ENCODE measurements at places on chromosomes 6 and 20.
A peak's percentile ranks its signal among the peaks of the same experiment; 100 is the strongest.

GRCh38 chr6:39887692-39888450, 46.4 kb downstream of the MOCS1 start:
- peak; percentile 95 for DNase-seq

- no peak for DNase-seq
These were observed 975 bp downstream of the BMP7 start for GRCh38 chr20:57265336-57265996.

DNA sequence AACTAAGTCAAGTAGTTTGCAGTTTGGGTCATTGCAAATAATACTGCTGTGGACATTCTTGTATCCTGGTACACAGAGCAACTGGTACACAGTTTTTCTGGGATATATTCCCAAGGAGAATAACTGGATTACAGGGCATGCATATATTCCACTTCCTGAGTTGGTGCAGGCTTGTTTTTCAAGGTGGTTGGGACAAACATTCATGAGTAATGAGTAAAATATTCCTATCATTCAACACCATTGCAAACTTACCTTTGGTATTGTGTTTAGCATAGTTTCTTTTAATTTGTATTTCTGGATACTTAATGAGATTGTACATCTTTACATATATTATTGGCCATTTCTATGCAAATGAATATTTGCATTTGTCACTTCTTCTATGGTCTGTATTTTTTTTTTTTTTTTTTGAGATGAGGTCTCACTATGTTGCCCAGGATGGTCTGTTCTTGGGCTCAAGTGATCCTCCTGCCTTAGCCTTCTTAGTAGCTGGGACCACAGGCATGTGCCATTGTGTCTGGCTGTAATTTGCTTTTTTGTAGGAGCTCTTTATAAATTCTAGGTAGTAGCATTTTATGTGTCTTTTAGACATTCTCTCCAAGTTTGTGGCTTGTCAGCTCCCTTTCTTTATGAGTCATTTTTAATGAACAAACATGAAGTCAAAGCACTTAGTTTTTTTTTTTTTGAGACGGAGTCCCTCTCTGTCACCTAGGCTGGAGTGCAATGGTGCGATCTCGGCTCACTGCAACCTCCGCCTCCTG, 158.7 kb downstream of the SOX4 start:
- DNase-seq = no peak

DNA sequence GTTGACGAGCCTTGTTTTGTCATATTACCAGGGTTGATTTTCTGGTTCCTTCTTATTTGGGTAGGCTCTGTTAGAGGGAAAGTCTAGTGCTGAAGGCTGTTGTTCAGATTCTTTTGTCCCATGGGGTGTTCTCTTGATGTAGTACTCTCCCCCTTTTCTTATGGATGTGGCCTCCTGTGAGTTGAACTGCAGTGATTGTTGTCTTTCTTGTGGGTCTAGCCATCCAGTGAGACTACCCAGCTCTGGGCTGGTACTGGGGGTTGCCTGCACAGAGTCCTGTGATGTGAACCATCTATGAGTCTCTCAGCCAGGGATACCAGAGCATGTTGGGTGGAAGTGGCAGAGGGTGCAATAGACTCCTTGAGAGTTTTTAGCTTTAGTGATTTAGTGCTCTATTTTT, 680.6 kb downstream of the RFPL4B start:
- no peak for DNase-seq

- no peak for DNase-seq
These were observed 14.3 kb downstream of the KIAA0319 start for GRCh38 chr6:24631671-24632070.

- no peak for DNase-seq
These were observed 210.2 kb downstream of the TMEM200A start for GRCh38 chr6:130575971-130576370.

DNA sequence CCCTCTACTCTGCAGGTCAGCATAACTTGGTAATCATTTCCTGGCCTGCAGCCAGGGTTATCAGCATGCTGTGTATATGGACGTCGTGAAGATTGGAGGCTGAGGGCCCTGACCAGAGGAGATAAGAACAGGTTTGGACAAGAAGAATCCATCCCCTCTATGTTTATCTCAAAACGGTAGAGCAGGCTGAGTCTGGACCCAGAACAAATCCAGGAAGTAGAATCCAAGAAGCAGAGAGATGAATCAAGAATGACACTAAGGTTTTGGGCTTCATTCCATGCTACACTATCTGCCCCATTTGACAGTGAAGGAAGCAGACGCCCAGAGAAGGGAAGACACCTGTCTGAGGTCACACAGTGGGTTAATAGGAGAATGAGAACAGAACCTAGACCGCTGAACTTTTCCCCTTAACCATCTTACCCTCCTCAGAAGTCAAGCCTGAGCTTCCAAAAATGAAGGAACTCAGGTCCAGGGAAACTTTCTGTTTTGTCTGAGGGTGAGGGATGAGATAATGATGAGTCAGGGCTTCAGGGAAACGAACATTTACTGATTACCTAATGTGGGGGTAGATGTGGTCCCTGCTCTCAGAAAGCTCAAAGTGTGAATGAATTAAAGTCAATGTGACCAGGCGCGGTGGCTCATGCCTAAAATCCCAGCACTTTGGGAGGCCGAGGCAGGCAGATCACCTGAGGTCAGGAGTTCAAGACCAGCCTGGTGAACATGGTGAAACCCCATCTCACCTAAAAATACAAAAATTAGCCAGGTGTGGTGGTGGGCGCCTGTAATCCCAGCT, 9.4 kb upstream of the COMMD7 start:
- no peak for DNase-seq

DNA sequence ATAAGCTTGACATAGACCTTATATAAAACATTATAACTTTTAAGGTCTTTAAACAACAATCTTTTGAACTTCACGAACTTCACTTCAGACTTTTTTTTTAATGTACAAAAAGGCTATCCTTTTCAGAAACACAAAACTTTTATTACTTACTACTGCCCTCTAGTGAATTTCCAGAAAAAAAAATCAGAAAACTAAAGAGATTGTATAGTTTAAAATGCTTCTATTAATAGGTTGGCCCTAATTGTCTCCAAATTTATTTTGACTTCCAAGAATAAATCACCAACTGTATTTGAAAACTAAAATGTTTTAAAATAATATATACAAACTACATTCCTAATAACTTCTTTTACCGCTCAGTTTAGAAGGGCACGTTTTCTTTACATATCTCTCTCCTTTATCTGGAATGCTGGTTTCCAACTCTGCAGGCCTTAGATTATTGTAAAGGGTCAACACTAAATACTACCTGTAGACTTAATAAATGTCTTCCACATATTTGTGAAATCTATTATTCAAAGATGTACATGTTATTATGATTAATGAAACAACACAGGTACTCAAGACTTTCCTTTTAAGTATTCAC, 66.8 kb downstream of the LMBRD1 start:
- DNase-seq = no peak

- peak; percentile 50 for DNase-seq
These were observed 39.0 kb upstream of the SLCO4A1 start for GRCh38 chr20:62603021-62603906.

DNA sequence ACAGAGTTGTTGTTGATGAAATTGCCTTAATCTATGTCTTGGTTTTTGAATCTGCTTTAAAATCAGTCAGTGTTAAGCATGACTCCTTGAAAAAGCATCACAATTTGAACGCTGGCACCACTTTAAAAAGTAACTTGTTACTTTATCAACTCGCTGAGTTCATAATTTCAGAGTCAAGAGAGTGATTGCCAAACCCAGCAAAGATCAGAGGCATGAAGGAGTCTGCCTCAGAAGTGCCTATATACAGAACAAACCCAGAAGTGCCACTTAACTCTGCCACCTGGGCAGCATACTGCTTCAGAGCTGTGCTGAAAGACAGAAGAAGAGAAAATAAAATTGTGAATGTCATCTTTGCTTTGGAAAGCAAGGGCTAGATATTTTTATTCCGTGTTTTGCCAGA, 73.6 kb upstream of the HCRTR2 start:
- no peak for DNase-seq

DNA sequence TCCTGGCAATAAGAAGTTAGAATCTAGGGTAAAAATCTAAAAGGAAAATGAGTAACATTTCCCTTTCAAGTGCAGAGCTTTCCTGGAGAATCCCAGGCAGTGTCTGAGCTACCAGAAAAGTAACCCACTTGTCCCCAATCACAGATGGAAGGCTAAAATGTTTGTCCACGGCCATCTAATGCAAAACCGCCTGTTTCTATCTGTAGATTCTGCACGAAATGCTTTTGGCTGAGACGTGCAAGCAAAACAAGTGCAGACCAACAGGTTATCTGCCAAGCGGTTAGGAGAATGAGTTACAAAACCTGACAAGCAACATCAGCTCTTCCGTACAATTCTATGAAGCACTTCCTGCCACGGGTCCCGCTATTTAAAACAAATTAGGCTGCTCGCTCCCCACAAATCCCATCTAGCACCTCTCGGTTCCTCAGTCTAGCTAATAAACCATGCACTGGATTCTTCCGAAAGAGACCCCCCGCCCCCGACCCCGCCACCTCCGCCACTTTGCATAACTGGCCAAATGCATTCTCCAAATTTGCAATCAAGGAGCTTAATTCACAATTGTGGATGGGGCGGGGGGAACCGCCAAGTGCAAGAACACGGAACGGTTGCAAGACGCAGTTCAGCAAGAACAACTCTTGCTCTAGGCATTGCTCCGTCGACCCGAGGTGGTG, 1.4 kb downstream of the ELOVL5 start:
- DNase-seq = peak; percentile 48

- peak; percentile 46 for DNase-seq
These were observed at the start of gene NFATC2 for GRCh38 chr20:51542571-51543421. NFATC2 (minus strand) TSS chr20:51542719; CDS start chr20:51542499, 220 bp downstream.

GRCh38 chr6:144365271-144365670, 80.1 kb downstream of the UTRN start:
- no peak for DNase-seq

- DNase-seq = no peak
These were observed 34.1 kb downstream of the PRPH2 start for GRCh38 chr6:42688281-42688680.

- no peak for DNase-seq
These were observed 159.8 kb downstream of the ZFP64 start for GRCh38 chr20:52031563-52032303.

DNA sequence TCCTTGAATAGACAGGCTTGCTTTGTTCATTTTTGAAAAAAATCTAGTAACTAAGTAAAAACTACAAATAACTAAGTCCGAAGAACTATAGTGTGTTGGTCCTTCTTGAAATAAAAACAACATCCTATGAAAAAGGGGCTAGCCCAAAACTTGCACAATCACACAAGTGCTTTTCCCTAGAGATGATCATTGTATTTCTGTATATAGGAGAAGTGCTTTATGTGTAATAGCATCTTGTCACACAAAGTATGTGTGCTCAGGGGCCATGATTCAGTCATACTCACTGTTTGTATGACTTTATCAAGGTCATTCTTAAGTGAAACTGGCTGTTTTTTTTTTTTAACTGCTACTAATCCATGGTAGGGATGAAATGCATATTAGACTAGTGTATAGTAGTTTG, 179.8 kb downstream of the DTNBP1 start:
- no peak for DNase-seq

DNA sequence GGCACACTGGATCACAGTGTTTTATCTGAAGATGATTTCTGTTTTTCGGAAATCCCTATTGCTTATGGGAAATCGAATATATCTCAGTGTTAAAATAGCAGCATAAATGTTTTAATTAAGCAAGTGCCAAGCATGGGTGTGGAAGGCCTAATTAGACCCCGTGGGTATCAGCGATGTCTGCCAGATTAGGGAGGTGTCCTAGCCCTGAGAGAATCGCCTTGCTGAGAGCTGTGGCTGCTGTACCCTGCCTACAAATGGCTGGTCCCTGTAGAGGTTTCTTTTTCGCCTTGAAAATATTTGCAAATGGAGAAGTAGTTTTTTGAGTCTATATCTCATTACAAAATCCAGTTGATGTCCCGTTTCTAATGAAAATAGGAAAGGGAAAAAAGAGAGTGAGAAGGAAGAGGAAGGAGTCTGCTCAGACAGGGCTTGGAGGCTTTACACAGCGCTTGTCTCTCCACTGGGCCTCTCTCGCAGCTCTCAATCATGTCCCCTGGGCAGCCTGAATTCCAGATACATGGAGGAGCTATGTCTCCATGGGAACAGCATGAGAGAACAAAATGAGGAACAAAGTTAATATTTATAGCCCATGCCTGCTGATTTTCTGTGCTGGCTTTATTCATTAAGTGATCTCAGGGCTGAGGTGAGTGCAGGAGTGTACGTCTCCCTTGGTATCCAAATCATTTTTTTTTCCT, 35.2 kb upstream of the BCLAF1 start:
- peak; percentile 66 for DNase-seq

DNA sequence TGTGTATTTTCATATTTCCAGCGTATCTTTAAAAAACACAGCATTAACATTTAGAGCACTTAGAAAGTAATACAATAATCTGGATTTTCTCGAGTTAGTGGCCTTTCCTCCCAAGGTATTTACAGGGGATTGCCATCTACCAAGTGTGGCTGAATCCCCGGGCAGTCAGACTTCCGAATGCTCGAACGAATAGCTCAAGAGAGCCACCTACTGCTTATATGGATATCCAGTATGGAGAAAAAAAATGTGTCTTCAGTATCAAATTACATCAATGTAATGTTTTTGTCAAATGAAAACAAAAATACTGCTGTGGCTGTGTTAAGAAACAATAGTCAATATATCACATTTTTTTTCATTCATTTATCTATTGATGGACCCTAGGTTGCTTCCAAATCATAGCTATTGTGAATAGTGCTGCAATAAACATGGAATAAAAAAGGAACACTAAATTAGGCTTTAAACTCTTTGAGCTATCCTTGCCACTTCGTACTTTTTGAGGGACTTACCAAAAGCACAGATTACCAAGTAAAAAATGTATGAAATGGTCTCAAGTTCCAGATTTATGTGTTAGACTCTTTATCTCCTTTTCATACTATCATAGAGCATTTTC, 654.5 kb upstream of the PTCHD4 start:
- peak; percentile 53 for DNase-seq

- no peak for DNase-seq
These were observed 917 bp downstream of the C6orf120 start for GRCh38 chr6:169702840-169703246.

DNA sequence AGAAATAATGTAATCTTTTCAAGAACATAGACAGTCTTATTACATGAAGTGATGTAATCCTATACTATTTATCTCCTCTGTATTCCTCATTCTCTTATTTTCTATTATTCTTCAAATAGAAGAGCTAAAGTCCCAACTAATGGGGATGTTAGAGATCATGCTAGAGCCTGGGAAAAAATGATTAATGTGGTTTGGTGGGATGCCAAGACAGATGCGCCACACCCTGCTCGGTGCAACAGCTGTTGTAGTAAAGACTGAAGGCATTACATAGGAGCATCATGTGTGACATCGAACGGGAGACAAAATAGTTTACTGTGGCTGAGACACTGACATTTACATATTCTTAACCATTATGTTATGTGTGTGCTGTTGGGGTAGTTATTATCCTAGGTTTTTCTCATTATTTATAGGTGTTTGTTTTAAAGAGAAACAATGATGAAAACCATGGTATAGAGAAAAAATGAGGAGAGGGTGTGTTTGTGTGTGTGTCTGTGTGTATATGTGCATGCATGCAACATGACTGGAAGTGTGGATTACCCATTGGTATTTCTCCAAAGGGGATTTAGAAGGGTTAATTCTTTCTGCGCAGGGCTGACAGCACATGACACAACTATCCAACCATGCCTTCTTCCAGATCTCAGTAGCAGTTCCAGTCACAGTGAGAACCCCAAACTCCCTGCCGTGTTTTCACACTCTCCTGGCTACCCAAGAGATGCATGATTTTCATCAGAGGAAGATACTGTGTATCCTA, 155.3 kb downstream of the EYA4 start:
- DNase-seq = no peak

All from Ammon's horn (tissue), 1 donor.